Epithelial cell of proximal tubule (primary cell): ENCODE measurements at places on chromosomes 1 and 21. TPM values are rescaled to one million over a fixed set of nuclear protein-coding genes. Genes with fewer than 3 reads are reported as not detected.

- DNase-seq = no peak
Measured at GRCh38 chr1:201816309-201816854, 12.6 kb upstream of the IPO9 start.

- DNase-seq = peak; percentile 86
Measured at GRCh38 chr1:232868793-232869491, 63.7 kb downstream of the MAP10 start.

The SCAMP3 gene
- total RNA-seq = 61.8 and 89.7 TPM in 2 replicates

DNA sequence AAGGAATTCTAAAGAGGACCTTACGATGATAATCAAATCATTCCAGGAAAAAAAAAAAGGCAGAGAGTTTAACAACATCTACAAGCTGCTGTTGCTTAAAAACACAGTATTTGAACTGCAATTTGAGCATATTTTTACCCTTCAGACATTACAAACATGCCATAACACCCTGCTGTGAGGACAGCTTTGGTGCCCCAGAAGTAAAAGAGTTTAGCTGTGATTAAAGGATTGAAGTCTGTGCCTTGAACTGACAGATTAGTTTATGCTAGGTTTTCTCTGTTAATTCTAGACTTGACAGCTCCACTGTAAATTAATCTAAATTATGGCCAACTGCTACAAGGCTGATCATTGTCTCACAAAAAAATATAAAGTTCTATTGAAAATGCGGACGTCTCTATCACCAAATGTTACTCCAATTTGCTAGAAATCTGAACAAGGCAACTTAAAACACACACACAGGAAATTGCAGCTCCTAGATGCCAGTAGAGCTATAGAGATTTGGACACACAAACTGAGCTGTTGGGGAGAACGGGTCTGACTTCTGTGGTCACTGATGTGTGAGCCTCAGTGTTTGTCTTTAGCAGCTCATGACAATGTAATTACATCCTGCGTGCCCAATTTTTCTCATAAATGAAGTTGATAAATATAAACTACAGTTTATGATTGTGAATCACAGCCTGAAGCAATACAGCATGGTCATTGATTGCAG lies 217.9 kb downstream of the NTNG1 start:
- DNase-seq = no peak

DNA sequence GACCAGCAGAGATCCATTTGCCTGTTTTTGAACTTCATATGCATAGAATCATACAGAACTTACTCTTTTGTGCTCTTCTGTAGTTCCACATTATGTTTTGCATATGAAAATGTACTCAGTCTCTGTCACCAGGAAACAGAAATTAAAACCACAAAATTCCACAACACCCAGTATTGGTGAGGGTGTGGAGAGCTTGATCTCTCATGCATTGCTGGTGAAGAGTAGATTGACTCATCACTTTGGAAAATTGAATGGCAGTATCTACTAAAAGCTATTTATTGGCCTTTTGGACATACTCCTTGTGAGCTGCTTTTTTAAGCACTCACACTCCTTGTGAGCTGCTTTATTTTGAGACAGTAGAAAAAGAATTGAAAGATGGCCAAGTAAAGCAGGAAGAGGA lies 43.3 kb downstream of the VTCN1 start:
- DNase-seq = no peak

DNA sequence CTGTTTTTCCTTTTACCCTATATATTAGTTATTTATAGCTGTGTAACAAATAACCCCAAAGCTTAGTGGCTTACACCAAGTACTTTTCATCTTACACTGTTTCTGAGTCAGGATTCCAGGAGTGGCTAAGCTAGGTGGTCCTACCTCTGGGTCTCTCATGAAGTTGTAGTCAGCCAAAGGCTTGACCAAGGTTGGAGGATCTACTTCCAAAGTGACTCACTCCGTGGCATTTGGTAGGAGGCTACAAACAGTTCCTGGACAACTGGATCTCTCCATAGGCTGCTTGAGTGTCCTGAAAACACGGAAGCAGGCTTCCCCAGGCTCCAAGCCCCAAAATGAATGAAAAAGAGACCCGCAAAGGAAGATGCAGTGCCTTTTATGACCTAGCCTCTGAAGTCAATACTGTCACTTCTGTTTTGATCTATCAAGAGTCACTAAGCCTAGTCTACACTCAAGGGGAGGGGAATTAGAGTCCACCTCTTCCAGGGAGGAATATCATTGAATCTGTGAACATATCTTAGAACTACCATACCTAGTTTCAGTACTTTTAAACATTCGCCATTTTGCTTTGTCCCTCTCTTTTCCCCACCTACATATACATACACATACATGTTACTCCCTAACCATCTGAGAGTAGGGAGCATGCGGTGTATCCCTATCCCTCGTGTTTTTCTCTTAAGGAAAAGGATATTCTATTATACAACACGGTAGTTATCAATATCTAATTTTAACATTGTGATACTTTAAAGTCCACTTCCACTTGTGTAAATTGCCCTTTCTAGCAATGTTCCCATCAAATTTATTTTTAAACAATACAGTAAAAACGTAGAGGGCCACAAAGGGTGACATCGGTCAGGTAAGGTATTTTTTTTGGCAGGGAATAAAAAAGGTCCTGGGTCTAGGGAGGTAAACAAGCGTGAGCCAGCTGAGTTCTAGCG lies 67.2 kb downstream of the SLC35A3 start:
- no peak for DNase-seq

The CLCA2 gene
- not detected in 2 replicates for total RNA-seq

- no peak for DNase-seq
Measured at GRCh38 chr1:51330331-51331201, at the start of gene TTC39A. Gene TTC39A (minus strand): TSS chr1:51330562. CDS start chr1:51330477, 85 bp downstream.

The CADM3 gene
- not detected in 2 replicates for total RNA-seq

DNA sequence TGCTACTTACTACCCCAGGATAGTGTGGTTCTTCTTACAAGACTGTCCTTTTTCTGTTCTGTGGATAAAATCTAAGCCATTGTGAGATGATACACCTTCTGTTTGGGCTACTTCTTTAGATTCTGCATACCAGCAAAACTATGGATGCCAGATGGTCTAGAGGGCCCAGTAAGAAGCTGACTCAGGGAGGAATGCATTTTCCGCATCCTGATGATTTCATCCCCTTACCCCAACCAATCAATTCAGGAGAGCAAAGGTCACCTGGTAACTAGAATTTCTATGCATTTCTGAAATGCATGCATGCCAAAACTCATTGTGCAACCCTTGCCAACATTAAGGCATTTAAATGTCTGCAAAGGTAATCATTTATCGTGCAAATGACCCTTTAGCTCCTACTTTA lies 285.7 kb upstream of the ZP4 start:
- DNase-seq = no peak

The CD34 gene
- total RNA-seq = under 0.01 TPM in 1 of 2 replicates, not detected in the other
